ENCODE measurements at places on chromosomes 11 and 22.

GRCh38 chr22:50695421-50696250, 23.0 kb downstream of the SHANK3 start:
- no peak for DNase-seq

DNA sequence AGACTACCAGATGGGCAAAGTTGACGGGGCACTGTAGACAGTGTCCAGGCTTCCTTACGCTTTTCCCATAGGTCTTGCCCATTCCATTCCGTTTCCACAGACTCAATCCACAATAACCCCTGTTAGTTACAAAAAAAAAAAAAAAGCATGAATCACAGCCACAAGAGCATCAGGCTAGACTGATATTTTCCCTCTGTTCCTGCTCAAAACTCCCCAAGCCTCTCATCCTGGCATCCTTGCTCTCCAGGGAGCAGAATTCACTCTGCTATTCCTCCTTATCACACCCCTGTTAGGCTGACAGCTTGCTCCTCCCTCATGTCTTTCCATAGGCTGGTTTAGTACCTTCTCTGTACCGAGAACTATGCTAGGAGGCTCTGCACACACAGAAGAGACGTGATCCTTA, 42.2 kb downstream of the TMEM123 start:
- no peak for DNase-seq

- DNase-seq, result no peak
Measured at GRCh38 chr22:38043151-38044039, 13.8 kb upstream of the PICK1 start.

- DNase-seq, result no peak
Measured at GRCh38 chr22:39254789-39255298, 10.1 kb upstream of the PDGFB start.

DNA sequence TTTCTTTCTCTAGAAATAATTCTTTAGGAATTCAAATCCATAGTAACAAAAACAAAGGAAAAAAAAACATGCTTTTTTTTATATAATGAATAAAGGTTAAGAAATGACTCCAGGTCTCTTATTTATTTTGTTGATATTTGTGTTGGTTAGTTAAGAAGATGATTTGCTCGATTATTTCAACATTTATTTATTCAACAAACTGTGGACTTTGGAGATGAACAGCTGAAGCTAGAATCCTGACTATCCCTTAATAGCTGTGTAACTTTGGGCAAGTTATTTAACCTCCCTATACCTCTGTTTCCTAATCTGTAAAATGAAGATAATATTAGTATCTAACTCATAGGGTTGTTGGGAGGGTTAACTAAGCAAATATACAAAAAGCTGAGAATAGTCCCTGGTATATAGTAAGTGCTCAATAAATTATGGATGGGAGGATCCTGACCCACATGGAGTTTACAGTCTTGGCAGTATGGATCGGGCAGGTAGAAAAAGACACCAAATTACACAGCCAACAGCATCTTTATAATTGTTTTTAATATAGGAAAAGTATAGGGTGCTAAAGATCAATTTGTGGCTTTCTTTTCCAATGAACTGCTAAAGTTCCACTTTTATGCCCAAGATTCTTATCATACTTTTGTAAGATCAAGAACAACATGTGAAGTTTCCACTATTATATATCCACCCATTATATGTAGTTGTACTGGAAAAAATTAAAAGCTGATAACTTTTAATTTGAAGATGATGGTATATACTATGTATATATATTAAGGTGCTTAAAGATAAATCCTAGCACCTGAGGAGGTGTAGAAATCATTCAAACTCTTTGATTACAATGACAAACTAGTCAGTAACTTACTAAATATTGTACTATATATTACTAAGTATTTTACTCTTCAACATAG, 1.3 kb upstream of the CAT start:
- DNase-seq, result no peak

GRCh38 chr11:131773626-131774025, 403.2 kb downstream of the NTM start:
- no peak for DNase-seq

GRCh38 chr11:58999291-58999680, 60.0 kb downstream of the GLYATL1 start:
- no peak for DNase-seq

GRCh38 chr11:1692708-1693326, 4.2 kb upstream of the KRTAP5-6 start:
- no peak for DNase-seq

GRCh38 chr22:40597526-40598430, 38.7 kb downstream of the MRTFA start:
- DNase-seq, result no peak

- DNase-seq, result no peak
Measured at GRCh38 chr11:11977206-11977938, 31.1 kb downstream of the DKK3 start.

DNA sequence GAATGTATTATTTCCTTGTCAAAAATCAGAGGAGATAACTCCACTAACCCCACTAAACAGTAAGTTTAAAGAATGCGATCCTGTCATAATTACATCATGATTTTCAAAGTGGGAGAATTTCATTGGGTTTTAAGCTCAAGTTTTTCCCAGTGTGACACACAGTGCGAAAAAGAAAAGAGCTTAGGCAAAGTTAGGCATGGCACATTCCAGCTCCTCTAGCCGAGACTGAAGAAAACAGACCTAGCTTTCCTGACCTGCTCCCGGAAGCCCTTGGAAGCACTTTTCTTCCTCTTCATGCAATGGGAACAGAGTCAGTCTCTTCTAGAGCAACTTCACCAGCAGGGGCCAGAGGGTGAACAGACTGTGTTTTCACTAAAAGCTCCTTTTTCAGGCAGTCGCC, 76.6 kb upstream of the AKIP1 start:
- DNase-seq, result no peak

- DNase-seq, result no peak
Measured at GRCh38 chr22:41369837-41370236, 11.9 kb upstream of the TEF start.

- DNase-seq, result no peak
Measured at GRCh38 chr11:117430293-117430955, 102.8 kb downstream of the CEP164 start.

GRCh38 chr22:48578138-48579042, 1249.3 kb downstream of the BRD1 start:
- no peak for DNase-seq

DNA sequence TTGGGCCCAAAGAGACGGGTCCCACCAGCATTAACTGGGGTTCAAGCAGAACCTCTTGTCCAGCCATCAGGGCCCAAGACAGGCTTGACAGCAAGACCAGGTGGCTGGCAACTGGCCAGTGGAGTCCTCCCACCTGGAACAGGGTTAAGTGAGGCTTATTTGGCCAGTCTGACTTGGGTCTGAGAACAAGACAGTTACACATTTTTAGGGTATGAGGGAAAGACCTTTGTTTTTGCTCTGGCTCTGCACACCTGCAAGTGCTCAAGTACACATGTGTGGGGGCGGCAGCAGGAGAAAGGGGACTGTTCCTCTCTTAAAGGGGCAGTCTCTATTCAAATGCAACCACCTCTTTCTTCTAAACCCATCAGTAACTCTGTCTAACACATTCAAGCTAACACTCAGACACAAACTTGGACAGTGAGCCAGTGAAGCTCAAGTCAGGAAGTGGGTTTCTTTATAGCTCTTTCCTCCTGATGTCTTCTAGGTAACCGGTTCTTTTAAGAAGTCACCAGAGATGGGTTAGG, 116.2 kb downstream of the ETS1 start:
- no peak for DNase-seq

DNA sequence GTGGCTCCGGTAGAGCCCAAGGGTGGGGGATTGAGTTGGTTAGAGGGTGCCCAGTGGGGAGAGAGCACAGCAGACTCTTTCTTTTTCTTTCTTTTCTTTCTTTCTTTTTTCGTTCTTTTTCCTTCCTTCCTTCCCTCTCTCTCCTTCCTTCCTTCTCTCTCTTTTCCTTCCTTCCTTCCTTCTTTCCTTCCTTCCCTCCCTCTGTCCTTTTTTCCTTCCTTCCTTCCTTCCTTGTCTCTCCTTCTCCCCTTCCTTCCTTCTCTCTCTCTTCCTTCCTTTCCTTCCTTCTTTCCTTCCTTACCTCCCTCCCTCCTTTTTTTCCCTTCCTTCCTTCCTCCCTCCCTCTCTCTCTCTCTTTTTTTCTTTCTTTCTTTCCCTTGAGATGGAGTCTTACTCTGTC, 4.8 kb upstream of the ALX4 start:
- no peak for DNase-seq

- DNase-seq, result no peak
Measured at GRCh38 chr11:78791964-78792363, 217.3 kb upstream of the NARS2 start.

GRCh38 chr22:45787759-45788158, 116.1 kb downstream of the ATXN10 start:
- no peak for DNase-seq

- no peak for DNase-seq
Measured at GRCh38 chr11:60810569-60810968, 25.4 kb downstream of the MS4A10 start.

DNA sequence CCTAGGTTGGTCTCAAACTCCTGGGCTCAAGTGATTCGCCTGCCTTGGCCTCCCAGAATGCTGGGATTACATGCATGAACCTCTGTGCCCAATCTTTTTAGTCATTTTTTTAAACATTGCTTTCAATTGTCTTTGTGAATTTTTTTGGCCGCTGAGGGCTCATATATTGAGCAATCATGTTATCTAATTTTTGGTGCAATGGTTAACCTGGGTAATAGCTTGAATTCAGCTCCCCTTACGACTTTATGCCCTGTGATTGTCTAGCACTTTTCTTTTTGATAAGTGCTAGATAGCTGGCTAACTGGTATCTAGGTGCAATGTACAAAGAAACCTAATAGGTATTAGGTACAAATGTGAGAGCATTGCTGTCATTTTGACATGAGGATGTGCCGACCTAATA, 35.3 kb upstream of the CAT start:
- no peak for DNase-seq

- DNase-seq, result no peak
Measured at GRCh38 chr11:122672892-122673291, 17.4 kb downstream of the UBASH3B start.

- no peak for DNase-seq
Measured at GRCh38 chr11:82450996-82451395, 282.7 kb downstream of the FAM181B start.

GRCh38 chr11:75475767-75476650, 43.0 kb upstream of the KLHL35 start:
- DNase-seq, result no peak

Data from CMK (cell line).